Type B pancreatic cell (in vitro differentiated cells): ENCODE measurements at places on chromosomes 2 and 18. TPM values are rescaled to one million over a fixed set of nuclear protein-coding genes. Genes with fewer than 3 reads are reported as not detected.

Gene SLC5A7
- total RNA-seq = 0.36 and 2.2 TPM in 2 replicates

Gene EDAR
- 4.8 and 5.1 TPM in 2 replicates for total RNA-seq

Gene UGT1A8
- 0.17 TPM in 1 of 2 replicates, not detected in the other for total RNA-seq

Gene SERPINB2
- total RNA-seq = 45.2 and 121 TPM in 2 replicates

Gene SIX2
- 1.9 and 13.8 TPM in 2 replicates for total RNA-seq

Gene ECEL1
- total RNA-seq = 7.8 and 9.6 TPM in 2 replicates

Gene UBXN4
- 101 and 107 TPM in 2 replicates for total RNA-seq

Gene SLC8A1
- total RNA-seq = 21.7 and 42.1 TPM in 2 replicates

Gene DSC2
- total RNA-seq = 85.4 and 352 TPM in 2 replicates

Gene ACOXL
- 1.4 and 10.7 TPM in 2 replicates for total RNA-seq

Gene DNAJC5G
- not detected in 2 replicates for total RNA-seq

Gene LRP1B
- 2.5 and 16.0 TPM in 2 replicates for total RNA-seq

Gene DPY30
- 84.4 and 84.5 TPM in 2 replicates for total RNA-seq

Gene ATP6V1C2
- total RNA-seq = 0.93 and 1.1 TPM in 2 replicates

Gene MAP2
- 18.2 and 37.5 TPM in 2 replicates for total RNA-seq

Gene SAG
- total RNA-seq = 0.43 TPM in 1 of 2 replicates, not detected in the other

Gene PLGLB1
- total RNA-seq = 1.5 and 6.4 TPM in 2 replicates

Gene SCYGR8
- total RNA-seq = not detected in 2 replicates

Gene RESP18
- total RNA-seq = not detected in 2 replicates

Gene LRPPRC
- total RNA-seq = 104 and 117 TPM in 2 replicates

Gene FLACC1
- 0.48 and 1.4 TPM in 2 replicates for total RNA-seq

Gene CLEC4F
- not detected in 2 replicates for total RNA-seq

Gene LRP2
- 12.7 and 22.7 TPM in 2 replicates for total RNA-seq

Gene CRYBA2
- 77.3 and 179 TPM in 2 replicates for total RNA-seq

Gene UGT1A10
- total RNA-seq = not detected in 2 replicates

Gene DSG1
- total RNA-seq = 4.8 and 40.8 TPM in 2 replicates

Gene CNDP1
- total RNA-seq = 0.48 and 0.67 TPM in 2 replicates

Gene ZNF24
- 52.6 and 64.1 TPM in 2 replicates for total RNA-seq

Gene TMEM247
- not detected in 2 replicates for total RNA-seq

Gene KIAA2012
- 0.12 and 1.3 TPM in 2 replicates for total RNA-seq

Gene ZNF514
- 21.1 and 26.1 TPM in 2 replicates for total RNA-seq

Gene DSG4
- 0.07 and 0.17 TPM in 2 replicates for total RNA-seq

Gene PTPRN
- 17.5 and 35.6 TPM in 2 replicates for total RNA-seq

Gene PPP4R1
- 77.3 and 109 TPM in 2 replicates for total RNA-seq

Gene KRTCAP3
- total RNA-seq = 12.4 and 23.9 TPM in 2 replicates

Gene NFATC1
- 2.7 and 6.1 TPM in 2 replicates for total RNA-seq

Gene LIMS4
- total RNA-seq = 1.0 TPM in 2 replicates

Gene VIT
- total RNA-seq = 1.2 and 1.4 TPM in 2 replicates

Gene KCNK3
- total RNA-seq = 2.7 and 7.7 TPM in 2 replicates

Gene KIF5C
- total RNA-seq = 20.4 and 38.9 TPM in 2 replicates

Gene HOXD4
- 37.0 TPM in 1 of 2 replicates, not detected in the other for total RNA-seq

Gene DUSP19
- 4.0 and 6.2 TPM in 2 replicates for total RNA-seq

Gene LYG1
- total RNA-seq = 1.6 and 2.1 TPM in 2 replicates

Gene POTEI
- 2.1 and 3.9 TPM in 2 replicates for total RNA-seq

Gene DPYSL5
- 8.5 and 51.1 TPM in 2 replicates for total RNA-seq

Gene COL4A3
- total RNA-seq = 0.19 and 0.48 TPM in 2 replicates

Gene FBLN7
- total RNA-seq = 4.2 and 9.5 TPM in 2 replicates

Gene FAHD2A
- 23.4 and 39.2 TPM in 2 replicates for total RNA-seq

Gene ST3GAL5
- total RNA-seq = 12.9 and 16.7 TPM in 2 replicates

Gene ADD2
- 1.6 and 5.0 TPM in 2 replicates for total RNA-seq

Gene IL1B
- 0.46 and 0.76 TPM in 2 replicates for total RNA-seq

Gene ALPI
- total RNA-seq = 1.5 and 6.5 TPM in 2 replicates
